ENCODE measurements at places on chromosomes 4 and X.

- DNase-seq, result no peak
Observed at GRCh38 chr4:110059556-110060191, 138.7 kb downstream of the ELOVL6 start.

DNA sequence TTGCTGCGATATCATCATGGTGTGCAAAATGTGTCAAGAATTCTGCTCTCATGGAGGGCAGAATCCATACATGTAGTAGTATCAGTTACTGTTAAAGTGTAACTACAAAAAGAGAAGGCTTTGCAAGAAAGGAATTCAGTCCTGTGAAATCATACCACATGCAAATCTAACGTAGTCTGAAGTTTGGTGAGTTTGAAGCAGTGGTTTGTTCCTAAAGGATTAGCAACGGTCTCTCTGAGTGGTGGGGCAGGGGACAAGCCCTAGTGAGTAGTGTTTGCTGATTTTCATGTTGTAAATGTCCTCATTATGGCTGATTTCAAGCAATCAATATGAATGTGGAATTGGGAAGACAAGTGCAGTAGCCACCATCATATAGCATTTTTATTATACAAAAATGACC, 47.1 kb upstream of the CLNK start:
- DNase-seq, result no peak

- DNase-seq, result no peak
Observed at GRCh38 chr4:175456131-175456530, 355.9 kb downstream of the GPM6A start.

- no peak for DNase-seq
Observed at GRCh38 chr4:38683276-38683675, 19.3 kb downstream of the KLF3 start.

DNA sequence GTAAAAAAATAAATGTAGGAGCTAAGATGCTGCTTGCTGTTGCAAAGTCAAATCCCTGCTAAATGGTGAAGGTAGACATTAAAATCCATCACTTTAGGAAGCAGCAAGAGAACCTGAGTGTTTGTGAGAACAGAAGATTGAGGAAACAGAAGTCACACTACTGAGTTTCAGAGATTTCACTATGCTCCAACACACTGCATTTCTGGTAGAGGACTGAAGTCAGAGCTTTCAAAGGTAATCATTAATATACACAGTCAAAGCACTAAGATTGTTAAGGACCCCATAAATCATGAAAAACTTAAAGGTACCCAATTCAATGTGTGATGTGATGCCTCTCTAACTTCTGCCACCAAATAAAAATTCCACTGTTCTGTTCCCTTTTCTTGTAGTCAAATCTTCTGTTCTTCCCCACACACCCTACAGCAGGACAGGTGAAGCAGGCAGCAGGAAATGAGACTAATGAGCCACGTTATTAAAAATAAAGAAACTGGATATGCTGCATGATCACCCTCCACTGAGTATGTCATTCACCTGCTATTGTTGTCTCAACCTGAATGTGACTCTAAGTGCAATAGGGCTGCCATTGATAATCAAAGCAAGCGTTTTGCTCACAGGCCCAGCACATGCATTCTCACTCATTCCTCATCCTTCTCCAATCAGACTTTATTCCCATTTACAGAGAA, 28.9 kb upstream of the APELA start:
- peak; percentile 38 for DNase-seq

DNA sequence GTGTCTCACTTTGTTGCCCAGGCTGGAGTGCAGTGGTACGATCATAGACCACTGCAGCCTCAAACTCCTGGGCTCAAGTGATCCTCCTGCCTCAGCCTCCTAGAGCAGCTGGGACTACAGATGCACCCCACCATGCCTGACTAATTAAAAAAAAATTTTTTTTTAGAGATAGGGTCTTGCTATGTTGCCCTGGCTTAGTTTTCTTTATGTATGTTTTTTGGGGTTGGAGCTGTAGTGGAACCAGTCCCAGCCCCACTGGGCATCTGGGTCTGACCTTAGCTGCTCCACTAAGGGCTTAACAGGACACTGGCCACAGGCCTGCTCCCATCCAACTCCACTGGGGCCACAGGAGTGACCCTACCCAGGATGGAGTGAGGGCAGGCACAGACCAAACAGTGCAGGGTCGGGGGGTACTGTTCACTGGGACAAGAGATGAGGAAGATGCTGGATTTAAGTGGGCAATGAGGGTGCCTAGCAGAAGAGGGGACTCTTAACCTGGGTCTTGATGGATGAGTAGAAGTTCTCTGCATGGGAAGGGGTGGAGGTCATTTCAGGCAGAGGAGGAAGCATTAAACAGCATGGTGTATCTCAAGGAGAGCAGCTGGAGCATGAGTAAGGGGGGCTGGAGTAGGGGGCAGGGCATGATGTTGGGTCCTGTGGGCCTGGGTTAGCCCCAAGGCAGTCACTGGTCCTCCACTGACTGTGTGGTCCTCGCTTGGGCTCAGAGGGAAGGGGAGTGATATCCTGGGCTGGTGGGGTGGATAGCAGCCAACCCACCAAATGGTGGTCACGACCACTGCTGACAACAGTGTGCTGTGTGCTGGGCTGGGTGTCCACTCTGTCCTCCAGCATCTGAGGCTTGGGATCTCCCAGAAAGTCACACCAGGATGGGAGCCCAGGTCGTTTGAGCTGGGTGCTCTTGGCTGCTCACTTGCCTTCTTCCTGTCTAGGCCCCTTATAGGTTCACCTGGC, 24.1 kb upstream of the ADD1 start:
- no peak for DNase-seq

GRCh38 chr4:5472160-5472591, 236.2 kb downstream of the EVC2 start:
- no peak for DNase-seq

- no peak for DNase-seq
Observed at GRCh38 chr4:18021470-18021719, 160 bp downstream of the LCORL start.

- no peak for DNase-seq
Observed at GRCh38 chr4:27595571-27596360, 735.1 kb downstream of the STIM2 start.

DNA sequence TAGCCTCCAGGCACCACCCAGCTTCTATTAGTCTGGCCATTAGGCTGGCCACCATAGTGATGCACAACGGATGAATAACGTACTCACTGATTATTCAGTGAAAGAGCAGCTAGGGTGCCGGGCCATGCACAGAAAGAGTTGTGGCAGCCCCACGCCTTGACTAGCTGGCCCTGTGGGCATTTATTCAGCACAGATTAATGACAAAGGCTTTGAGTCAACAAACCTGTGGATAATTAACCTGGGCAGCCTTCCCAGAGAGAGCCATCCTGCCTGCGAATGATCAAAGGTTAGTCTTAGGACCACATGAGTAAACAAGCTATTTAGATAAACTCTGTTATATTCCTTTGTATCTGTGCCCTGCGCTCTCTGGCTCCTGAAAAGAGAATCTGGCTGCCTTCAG, 37.2 kb downstream of the MAP9 start:
- no peak for DNase-seq

- DNase-seq, result no peak
Observed at GRCh38 chrX:43685221-43685620, 29.1 kb downstream of the MAOA start.

- DNase-seq, result no peak
Observed at GRCh38 chr4:8538076-8538702, 42.0 kb upstream of the GPR78 start.

GRCh38 chr4:24932515-24933225, 19.8 kb upstream of the CCDC149 start:
- DNase-seq, result peak; percentile 26

DNA sequence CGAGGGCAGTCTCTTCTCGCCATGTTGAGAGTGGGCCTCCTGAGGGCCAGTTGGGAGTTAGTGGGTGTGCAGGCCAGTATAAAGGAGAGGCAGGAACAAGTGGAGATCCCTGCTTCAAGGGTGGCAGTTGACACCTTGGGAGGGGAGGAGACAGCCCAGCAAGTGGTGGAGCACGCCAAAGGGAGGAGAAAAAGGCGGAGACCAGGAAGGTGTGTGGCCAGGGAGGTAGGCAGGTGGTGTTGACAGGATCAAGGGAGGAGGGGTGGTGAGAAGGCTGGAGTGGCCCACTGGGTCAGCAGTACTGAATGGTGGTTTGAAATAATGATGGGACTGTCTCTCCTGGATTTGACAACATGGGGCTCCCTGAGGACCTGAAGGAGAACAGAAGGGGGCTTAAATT, 32.6 kb downstream of the ZNF185 start:
- DNase-seq, result no peak

- no peak for DNase-seq
Observed at GRCh38 chrX:37921758-37922157, 74.4 kb upstream of the DYNLT3 start.

DNA sequence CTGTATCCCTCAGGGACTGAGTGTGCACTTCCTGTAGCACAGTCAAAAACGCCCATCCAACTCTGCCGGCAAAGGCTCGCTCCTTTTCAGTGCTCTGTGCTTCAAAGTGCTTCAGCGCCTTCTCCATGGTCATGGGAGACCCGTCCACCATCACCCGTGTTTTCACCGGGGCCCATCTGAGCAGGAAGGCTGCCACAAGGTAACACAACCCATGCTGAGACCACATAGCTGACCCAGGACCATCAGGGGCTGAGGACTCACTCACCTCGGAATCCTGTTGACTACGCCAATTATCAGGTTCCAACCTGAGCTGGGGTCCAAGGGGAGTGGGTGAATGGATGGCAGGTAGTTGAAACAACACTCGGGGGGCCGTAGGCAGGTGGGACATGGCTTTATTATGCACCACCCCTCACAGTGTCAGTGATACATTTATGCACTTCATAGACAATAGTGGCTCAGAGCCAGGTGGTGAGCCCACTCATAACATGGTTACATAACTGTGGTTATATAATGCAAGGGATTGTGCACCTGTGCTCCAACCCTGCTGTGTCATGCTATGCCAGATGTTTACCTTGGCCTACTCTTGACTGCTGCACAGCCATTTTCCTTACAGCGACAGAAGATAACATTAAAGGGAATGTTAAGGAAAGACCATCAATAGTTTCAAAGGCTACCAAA, 227.8 kb downstream of the ADGRL3 start:
- no peak for DNase-seq

DNA sequence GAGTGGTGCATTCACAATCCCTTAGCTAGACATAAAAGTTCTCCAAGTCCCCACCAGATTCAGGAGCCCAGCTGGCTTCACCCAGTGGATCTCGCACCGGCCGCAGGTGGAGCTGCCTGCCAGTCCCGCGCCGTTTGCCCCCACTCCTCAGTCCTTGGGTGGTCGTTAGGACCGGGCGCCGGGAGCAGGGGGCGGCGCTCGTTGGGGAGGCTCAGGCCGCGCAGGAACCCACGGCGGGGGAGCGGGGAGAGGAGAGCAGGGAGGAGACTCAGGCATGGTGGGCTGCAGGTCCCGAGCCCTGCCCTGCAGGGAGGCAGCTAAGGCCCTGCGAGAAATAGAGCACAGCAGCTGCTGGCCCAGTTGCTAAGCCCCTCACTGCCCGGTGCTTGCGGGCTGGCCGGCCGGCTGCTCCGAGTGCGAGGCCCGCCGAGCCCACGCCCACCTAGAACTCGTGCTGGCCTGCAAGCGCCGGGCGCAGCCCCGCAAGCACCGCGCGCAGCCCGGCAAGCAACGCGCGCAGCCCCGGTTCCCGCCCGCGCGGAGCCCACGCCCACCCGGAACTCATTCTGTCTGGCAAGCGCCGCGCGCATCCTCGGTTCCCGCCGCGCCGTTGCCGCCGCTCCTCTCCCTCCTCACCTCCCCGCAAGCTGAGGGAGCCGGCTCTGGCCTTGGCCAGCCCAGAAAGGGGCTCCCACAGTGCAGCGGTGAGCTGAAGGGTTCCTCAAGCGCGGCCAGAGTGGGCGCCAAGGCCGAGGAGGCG, 153.5 kb downstream of the SLC7A11 start:
- no peak for DNase-seq

- no peak for DNase-seq
Observed at GRCh38 chrX:10841579-10841978, 221.2 kb upstream of the MID1 start.

DNA sequence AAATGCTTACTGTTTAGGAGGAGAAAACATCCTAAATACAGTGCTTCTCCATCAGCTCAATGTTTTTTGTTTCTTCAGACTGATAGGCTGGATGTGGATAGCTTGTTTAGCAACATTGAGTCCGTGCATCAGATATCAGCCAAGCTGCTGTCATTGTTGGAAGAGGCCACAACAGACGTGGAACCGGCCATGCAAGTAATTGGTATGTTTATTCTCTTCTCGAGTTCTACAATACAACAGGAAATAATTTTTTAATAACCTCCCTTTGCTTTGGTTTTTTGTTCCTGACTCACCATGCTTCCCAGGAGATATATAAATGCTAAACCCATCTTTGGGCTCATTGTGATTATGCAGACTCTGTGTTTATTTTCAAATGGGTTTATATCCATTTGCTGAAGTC, 60.9 kb downstream of the ARHGEF38 start:
- peak; percentile 25 for DNase-seq

GRCh38 chr4:85812776-85813175, 337.8 kb downstream of the ARHGAP24 start:
- no peak for DNase-seq

GRCh38 chrX:104351173-104351769, 96.5 kb upstream of the ESX1 start:
- no peak for DNase-seq

DNA sequence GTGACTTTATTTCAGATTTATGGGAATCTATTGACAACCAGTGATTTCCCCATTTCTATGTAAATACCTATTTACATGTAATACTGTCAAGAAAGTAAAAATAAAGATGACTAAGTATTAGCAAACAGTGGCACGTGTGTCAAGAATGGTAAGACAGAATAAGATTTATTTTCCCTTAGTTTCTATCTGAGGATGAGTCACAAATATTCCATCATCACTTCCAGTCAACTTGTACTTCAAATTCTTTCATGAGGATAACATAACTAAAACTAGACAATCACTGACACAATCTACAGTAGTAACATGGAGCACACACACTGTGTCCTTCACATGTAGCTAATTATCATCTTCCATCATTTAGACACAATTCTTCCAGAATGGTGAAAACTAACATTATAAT, 625.3 kb upstream of the PCDH7 start:
- no peak for DNase-seq

- no peak for DNase-seq
Observed at GRCh38 chr4:113784497-113785250, 23.1 kb upstream of the CAMK2D start.

DNA sequence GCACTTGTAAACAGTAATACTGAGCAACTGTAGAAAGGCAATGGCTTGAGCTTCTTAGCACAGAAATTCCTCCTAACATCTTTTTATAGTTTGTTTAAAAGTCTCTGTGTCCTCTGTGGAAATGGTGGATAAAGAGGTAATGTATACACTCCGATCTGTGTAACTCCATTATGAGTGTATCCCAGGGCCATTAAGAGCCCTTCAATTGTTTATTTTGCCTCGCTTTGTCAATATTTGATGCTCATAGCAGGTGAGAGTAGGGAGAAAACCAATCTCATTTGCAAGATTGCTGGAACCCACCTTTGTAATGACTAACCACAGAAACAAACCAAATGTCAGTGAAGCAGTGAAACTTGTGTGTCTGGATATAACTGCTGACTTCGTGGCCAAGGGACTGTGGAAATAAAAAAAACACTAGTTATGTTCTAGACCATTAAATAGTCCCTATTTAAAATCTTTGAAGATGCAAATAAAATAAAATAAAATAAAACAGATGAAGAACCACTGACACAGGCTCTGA, 598.2 kb upstream of the BOD1L1 start:
- DNase-seq, result peak; percentile 94

GRCh38 chr4:144295286-144295995, 154.9 kb upstream of the GYPA start:
- DNase-seq, result no peak

GRCh38 chr4:84631573-84631972, 48.6 kb downstream of the CDS1 start:
- DNase-seq, result no peak
